Stromal cell of bone marrow (primary cell): ENCODE measurements at places on chromosomes 2 and 18.

DNA sequence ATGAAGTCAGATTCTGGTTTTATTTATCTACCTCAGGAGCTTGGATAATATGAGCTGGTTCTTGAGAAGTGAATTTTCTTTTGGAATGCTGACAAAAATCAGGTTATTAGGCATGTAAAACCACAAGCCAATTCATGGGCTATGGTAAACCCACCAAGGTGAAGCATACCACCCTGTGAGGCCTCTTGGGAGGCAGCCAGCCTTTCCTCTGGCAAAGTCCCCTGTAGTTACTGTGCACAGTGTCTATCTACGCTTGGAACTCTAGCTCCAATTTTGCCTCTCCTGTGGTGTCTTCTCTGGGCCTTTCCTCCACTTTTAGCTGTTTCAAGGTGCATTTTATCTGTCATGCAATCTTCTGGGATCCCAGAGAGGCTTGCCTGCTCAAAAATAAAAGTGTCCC is 242.7 kb upstream of the ZSWIM2 start:
- DNase-seq, result no peak

GRCh38 chr18:64419156-64419555 is 270.3 kb upstream of the LINC00305 start:
- DNase-seq, result no peak

GRCh38 chr2:120344214-120344975 is 1.5 kb upstream of the INHBB start:
- DNase-seq, result no peak

GRCh38 chr2:144396318-144396717 is 123.6 kb downstream of the ZEB2 start:
- DNase-seq, result no peak

DNA sequence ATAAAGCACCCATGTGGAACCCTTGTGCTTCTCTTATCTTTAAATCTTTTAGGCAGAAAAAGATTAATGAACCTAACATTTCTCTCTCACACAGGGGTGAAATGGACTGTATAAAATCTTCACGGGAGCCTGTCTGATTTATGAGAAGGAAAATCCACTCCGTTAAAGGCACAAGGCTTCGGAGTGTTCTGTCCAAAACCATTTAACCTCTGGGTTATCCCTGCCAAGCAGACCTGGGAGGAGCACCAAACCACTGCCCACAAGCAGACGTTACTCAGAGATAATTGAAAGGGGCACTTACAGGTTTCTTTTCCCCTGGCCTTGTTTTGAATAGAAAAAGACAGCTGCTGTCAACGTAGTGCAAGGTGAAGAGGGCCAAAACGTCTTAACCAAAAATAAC is 184.4 kb upstream of the DOK6 start:
- no peak for DNase-seq

- no peak for DNase-seq
Measured at GRCh38 chr2:77054938-77055337, 467.2 kb downstream of the LRRTM4 start.

DNA sequence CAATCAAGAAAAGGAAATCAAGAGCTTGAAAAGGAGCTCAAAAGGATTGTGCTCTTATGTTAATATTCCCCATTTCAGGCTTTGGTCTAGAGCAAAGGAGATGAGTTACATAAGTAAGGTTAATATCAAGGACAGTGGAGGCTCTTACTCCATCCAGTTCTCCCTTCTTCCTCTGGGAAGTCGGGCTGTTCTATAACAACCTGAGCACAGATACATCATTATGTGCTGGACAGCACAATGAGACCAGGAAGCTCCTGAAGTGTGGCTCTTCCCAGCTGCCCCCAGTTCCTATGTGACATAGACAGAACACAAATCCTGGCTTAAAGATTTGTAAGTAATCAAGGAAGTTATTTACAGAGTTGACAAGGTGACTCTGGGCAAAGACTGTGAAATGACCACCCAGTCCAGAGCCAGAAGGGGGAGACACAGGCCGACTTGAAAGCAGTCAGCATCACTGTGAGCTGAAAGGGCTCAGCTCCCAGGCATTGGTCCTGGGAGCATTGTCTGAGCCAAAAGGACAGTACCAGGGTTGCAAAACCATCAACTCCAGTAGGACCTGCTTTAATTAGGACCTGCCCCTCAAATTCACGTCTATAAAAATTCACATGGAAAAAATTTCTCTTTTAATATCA is 917.6 kb upstream of the ACVR2A start:
- peak; percentile 59 for DNase-seq

GRCh38 chr2:113840518-113840917 is 49.4 kb upstream of the ACTR3 start:
- no peak for DNase-seq

DNA sequence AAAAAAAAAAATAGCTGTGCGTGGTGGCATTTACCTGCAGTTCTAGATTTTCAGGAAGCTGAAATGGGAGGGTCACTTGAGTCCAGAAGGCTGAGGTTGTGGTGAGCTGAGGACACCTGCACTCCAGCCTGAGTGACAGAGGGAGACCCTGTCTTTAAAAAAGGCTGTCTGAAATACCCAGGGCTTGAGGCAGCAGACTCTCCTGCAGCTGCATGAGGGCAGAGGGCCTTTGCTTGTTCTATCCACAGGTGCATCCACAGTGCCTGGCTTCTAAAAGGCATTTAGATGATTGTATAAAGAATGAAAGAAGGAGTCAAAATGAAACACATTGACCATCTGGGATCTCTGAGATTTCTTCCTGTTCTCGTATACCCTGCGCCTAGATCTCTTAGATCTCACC is 152.9 kb downstream of the MGAT5 start:
- DNase-seq, result no peak

DNA sequence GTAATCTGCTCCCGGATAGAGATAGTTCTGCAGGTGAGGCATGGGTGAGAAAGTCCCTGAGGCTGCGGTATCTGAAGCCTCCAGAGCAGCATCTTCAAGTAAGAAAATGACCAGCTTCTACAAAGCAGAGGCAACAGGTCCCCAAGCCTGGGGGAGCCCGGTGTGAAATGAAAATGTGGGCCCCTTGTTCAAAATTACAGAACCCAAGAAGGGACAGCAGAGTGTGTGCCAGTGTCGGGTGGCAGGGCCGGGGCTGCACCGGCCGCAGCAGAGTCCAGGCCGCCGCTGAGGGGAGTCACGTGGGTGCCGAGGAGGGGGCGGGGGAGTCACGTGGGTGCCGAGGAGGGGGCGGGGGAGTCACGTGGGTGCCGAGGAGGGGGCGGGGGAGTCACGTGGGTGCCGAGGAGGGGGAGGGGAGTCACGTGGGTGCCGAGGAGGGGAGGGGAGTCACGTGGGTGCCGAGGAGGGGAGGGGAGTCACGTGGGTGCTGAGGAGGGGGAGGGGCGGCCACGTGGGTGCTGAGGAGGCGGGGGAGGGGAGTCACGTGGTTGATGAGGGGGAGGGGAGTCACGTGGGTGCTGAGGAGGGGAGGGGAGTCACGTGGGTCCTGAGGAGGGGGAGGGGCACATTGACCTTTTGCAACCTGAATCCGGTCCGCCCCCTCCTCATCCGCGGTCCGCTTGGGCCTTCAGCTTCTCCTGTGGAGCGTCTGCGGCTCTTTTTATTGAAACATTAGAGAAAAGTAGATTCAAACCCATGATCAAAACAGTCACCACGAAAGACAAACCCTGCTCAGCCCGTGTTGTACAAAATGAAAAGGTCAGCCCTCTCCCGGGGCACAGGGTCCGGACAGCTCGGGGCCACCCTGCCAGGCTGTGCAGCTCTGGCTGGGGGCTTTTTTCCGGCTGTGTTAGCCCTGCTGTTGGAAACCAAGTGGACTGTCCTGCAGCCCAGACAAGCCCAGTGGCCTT is 10.4 kb downstream of the COLEC11 start:
- DNase-seq, result peak; percentile 3

DNA sequence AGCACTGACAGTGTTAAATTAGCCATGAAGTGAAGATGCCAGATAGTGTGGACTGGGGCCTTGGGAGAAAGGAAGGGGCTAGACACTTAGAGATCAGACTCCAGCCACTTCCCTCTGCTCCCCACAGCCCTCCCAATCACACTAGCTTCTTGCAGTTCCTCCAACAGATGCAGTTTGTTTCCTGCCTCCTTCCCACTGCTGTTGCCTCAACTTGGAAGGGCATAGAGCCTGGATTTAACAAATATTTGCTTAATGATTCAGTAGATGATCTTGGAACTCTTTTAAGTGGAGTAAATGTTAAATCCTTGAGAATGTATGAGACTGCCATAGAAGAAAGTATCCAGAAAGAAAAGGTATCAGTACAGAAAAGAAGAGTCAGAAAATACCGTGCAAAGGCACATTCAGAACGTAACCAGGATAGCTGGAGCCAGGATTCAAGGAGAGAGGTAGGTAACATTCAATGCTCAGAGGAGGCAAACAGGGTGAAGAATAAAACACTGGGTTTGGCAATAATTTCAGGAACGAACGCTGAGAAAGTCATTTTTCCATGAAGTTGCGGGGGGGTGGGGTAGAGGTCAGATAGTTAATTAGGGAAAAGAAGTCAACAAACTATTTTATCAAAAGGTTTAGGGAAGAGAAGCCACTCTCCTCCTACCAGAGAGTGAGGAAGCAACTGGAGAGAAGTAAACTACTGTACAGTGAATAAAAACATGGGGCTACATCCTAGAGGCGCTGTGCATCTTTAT is 1.3 kb upstream of the BZW1 start:
- DNase-seq, result peak; percentile 84

- DNase-seq, result no peak
Measured at GRCh38 chr2:42125841-42126594, 43.1 kb upstream of the EML4 start.

DNA sequence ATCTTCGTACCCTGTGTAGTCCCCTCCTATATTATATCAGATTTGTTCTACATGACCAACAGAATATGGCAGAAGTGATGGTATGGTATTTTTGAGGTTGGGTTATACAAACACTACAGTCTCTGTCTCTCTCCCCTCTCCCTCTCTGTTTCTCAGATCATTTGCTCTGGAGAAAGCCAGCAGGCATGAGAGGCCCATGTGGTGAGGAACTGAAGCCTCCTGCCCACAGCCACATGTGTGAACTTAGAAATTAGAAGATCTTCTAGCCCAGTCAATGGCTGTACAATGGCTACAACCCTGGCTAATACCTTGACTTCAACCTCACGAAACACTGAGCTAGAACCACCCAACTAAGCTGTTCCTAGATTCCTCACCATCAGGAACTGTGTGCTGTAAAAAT is 250.6 kb downstream of the SMAD2 start:
- DNase-seq, result no peak

DNA sequence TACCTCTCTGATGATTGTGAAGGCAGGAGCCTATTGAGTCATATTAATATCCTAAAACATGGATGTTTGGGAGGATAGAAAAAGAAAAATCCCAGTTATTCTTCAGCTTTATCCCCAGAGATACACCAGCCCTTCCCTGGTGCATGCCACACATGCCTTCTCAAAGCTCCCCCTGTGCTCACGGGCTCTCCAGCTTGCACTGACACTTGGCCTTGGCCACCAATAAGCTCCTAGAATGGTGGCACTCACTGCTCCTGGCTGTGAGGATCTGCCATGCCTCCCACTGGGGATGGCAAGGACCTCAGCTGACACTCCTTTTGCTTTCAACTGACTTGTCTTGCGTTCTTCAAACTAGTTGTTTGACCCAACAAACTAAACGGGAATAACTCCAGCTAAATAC is 15.9 kb downstream of the SLC14A1 start:
- DNase-seq, result no peak

GRCh38 chr2:159713631-159714246 is 1.4 kb downstream of the MARCHF7 start:
- DNase-seq, result no peak
